ENCODE measurements at places on chromosomes 11 and 22.

DNA sequence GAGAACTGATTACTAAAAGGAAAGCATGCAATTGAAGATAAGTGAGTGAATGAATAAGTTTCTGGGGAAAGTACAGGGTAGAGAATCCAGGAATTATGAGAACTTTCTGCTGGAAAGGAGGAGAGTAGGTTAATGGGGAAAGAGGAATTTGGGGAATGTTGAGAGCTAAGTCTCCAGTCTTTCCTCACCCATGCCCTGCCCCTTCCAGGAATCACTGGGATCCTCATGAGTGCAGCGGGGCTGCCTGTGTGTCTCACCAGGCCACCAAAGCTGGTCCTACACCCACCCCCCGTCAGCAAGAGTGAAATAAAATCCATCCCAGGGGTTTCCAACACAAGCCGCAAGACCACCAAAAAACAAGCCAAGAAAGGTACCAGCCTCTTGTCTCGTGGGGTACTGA lies 17.0 kb downstream of the DTX4 start:
- no peak for DNase-seq

- DNase-seq: peak; percentile 60
Measured at GRCh38 chr11:2156416-2157182, 4.4 kb downstream of the INS start.

DNA sequence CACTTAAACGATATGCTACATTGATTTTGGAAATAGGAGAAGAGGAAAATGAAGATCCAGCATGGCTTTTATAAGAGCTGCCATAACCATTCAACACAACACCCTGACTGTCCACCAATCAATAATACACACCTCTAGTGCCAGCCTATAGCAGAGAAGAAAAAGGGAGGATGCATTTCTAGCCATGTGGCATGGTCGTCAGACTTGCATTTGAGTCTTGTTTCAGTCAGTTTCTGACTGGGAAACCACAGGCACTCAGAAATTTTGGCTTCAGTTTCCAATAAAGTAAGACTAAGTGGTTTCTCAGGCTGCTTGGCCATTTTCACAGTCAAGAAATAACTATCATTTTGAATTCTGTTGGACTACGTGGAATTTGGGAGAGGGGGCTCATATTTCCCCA lies 523.5 kb upstream of the LRRC4C start:
- DNase-seq: no peak

DNA sequence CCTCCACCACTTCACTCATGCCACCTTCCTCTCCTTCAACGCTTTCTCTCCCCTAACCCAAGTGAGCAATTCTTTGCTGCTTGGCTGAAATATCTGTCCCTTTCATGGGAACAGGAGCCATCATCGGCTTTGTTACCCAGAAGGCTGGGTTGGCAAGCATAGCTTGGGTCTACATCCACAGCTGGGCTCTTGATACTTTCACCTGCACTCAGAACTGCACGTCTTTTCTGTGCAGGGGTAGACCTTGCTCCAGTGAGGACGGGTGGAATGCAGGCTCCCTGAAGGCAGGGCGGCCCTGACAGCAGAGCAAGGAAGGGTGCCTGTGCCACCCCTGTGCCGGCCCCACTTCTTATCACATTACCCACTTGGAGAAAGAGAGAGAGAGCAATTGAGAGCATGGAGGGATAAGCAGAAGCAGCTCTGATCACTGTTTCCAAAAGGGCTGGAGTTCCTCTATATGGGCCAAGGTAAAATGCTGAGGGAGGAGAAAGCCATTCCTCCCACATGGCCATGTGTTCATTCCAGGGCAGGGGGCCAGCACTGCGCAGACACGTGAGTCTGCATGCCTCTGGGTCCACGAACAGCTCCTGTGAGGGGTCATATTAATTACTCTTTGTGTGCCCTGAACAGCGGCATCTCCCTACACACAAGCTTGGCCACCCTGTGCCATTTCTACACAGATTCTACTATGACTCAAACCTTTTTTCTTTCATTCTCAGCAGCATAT lies 181.8 kb downstream of the BUD13 start:
- no peak for DNase-seq

GRCh38 chr11:5928271-5928670 lies 13.8 kb upstream of the OR56A3 start:
- DNase-seq: no peak

- DNase-seq: no peak
Measured at GRCh38 chr11:96481204-96481603, 91.4 kb downstream of the JRKL start.

DNA sequence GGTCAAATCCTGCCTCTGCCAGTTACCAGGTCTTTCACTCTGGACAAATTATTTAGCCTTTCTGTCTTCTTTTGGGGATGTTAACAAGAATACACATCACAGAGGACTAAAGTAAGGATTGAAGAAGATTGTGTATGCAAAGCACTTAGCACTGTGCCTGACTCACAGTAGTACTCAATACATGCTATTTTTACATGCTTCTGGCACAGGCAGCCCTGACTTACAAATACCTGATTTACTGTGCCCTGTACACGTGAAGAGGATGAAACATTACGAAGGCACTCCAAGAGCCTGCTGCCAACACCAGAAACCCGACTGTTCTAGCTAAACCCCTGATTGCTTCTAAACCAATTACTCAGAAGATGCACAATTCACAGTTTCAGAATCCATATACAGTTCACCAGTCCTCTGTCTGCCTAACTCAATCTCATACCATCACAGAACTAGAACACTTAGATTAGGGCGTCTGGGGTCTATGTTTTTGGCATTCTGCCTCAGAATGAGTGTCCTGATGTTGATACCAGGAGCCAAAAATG lies 300.9 kb upstream of the DDI1 start:
- DNase-seq: no peak

DNA sequence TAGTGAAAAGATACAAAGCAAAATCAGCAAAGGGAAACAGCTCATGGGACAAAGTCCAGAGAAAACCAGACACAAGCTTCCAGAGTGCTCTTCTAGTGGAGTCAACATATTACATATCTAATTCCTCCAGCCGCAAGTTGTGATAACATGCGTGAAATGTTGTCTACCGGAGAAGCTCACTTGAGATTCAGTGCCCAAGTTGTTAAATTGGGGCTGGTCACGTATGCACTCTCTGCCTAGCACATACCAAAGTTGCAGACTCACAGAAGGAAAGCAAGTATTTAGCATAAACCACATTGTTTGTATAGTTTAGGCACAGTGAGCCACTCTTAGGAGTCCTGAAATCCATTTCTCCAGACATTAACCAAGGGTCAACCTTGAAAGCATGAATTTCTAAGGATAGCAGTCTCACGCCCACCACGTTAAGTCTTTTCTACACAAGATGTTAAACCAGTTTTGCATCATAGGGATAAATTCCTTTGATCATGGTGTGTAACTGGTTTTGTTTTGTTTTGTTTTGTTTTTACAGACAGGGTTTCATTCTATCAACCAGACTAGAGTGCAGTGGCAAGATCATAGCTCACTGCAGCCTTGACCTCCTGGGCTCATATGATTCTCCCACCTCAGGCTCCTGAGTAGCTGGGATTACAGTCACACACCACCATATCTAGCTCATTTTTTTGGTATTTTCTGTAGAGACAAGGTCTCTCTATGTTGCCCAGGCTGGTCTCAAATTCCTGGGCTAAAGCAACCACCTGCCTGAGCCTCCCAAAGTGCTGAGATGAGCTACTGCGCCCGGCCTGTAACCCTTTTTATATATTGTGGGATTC lies 39.5 kb upstream of the EP300 start:
- DNase-seq: no peak

- no peak for DNase-seq
Measured at GRCh38 chr11:59218319-59218718, 5.6 kb upstream of the MPEG1 start.

DNA sequence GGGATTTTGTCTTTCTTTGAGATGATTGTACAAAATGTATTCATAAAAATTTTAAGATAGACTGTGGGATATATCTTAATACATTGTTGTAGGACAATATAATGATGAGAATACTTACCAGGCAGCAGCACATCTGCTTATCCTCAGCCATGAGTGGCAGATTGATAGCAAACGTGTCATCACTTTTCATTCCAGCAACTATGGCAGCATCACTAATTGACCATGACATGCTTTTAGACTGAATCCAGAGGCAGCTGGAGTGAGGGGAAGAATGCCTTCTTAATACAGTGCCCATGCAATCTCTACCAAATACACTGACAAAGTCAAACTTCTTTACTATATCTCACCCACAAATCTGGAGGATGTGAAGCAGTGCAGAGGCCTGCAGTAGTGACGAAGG lies 755.2 kb upstream of the RAG2 start:
- no peak for DNase-seq

DNA sequence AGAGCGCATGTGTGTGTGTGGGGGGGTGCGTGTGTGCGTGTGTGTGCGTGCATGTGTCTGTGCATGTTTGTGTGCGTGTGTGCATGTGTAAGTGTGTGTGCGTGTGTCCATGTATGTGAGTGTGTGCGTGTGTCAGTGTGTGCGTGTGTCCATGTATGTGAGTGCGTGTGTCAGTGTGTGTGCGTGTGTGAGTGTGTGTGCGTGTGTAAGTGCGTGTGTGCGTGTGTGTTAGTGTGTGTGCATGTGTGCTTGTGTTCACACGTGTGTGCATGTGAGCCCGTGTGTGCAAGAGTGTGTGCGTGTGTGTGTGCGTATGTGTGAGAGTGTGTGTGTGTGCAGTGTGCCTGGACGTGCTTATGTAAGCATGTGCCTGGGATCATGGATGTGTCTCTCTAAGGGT lies 14.7 kb upstream of the APOL6 start:
- no peak for DNase-seq

- no peak for DNase-seq
Measured at GRCh38 chr11:44835296-44835695, 108.5 kb downstream of the TSPAN18 start.

GRCh38 chr11:65422633-65423515 lies at the start of gene NEAT1:
NEAT1 (plus strand) TSS chr11:65422798.
- peak; percentile 89 for DNase-seq

DNA sequence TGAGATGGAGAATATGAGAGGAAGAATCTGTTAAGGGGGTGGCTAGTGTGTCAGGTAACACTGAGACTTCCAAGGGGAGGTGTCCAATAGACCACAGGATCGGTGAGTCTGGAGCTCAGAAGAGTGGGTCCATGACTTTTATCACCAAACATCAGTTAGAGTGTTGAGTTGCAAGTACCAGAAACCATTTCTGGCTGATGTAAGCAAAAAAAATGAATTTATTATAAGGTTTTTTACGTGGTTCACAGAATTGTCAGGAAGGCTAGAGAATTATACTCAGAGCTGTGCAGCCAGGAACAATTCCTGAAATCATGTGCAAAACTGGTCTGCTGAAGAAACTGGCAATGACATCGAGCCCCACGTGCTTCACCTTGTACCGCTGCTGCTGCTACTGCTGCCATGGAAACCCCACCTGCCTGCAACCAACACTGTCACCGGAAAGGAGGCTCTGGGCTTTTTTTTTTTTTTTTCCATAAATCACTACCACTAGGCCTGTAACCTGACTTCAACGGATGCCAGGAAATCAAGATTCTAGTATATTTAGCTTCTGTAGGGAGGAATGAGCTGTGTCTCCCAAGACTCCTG lies 16.6 kb upstream of the STK33 start:
- DNase-seq: no peak

- DNase-seq: no peak
Measured at GRCh38 chr22:19396561-19396933, 35.0 kb downstream of the HIRA start.

DNA sequence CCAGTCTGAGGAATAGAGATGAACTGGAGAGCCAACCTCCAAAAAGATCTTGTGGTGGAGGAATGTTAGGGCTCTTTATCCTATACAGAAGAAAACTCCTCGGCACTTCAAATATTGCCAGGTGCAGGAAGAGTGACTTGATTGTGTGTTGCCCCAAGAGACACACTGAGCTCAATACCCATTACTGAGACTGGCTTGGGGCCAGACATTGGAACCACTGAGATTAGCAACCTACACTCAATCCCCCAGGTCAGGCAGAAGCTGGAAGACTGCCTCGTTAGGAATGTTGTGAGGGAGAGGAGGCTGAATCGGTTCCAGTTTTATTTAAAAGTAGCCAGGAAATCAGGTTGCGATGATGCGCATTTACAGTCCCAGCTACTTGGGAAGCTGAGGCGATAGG lies 2.4 kb upstream of the SGSM3 start:
- DNase-seq: no peak

GRCh38 chr11:92302770-92303169 lies 78.2 kb downstream of the FAT3 start:
- no peak for DNase-seq

- no peak for DNase-seq
Measured at GRCh38 chr22:46046299-46046685, 69.3 kb upstream of the WNT7B start.

DNA sequence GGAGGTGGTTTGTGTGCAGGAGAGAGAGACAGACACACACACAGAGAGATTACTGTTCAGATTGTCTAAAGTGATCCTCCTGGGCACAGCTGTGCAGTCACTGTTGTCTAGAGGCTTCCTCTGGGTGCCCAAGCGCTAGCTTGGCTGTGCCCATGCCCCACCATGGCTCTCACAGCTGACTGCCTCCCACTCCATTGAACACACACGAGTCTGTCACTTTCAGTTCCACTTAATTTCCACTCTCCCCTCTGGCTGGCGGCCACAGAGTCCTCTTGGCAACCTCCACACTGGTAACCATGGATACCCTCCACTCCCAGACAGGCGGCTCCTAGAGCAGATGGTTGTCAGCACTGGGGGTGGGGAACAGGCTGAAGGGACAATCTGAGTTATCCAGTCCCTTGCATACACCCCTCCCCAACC lies 29.1 kb downstream of the MAP6 start:
- no peak for DNase-seq
